ENCODE measurements at places on chromosomes 7 and 10. TPM values are rescaled to one million over a fixed set of nuclear protein-coding genes. Genes with fewer than 3 reads are reported as not detected.

The ADAM12 gene
- total RNA-seq: 16.7 TPM

The AFAP1L2 gene
- total RNA-seq: 2.3 TPM

The SH2B2 gene
- total RNA-seq: 4.3 TPM

The ASIC3 gene
- total RNA-seq: not detected

The WEE2 gene
- not detected for total RNA-seq

The WDFY4 gene
- total RNA-seq: not detected

The ZNF316 gene
- 4.8 TPM for total RNA-seq

The FKBP9 gene
- 150 TPM for total RNA-seq

The ATP6V0A4 gene
- total RNA-seq: not detected

The OR2A1 gene
- not detected for total RNA-seq

The PUS7 gene
- total RNA-seq: 10.7 TPM

The C10orf53 gene
- not detected for total RNA-seq

The ADCYAP1R1 gene
- not detected for total RNA-seq

The IGFBP3 gene
- total RNA-seq: 15.6 TPM

The ASB15 gene
- not detected for total RNA-seq

The PRRT4 gene
- not detected for total RNA-seq

The ADAMTS14 gene
- total RNA-seq: 0.18 TPM

The HTR5A gene
- not detected for total RNA-seq

The VAX1 gene
- not detected for total RNA-seq

The EPHB6 gene
- 25.4 TPM for total RNA-seq

The ZNF736 gene
- total RNA-seq: 3.2 TPM

The HOXA4 gene
- not detected for total RNA-seq

The MYL10 gene
- total RNA-seq: not detected

The SPAM1 gene
- total RNA-seq: not detected

The NPY gene
- not detected for total RNA-seq

The GSTO2 gene
- total RNA-seq: 7.1 TPM

The EPHB4 gene
- 53.0 TPM for total RNA-seq

The OIT3 gene
- not detected for total RNA-seq

The SHH gene
- not detected for total RNA-seq

The ANXA8L1 gene
- total RNA-seq: 2.7 TPM

The HEPACAM2 gene
- not detected for total RNA-seq

The BTBD16 gene
- not detected for total RNA-seq

The STAG3 gene
- total RNA-seq: 0.35 TPM

The CDHR3 gene
- 4.0 TPM for total RNA-seq

The CHRM2 gene
- total RNA-seq: 8.4 TPM

The CHN2 gene
- 2.6 TPM for total RNA-seq

The MRC1 gene
- total RNA-seq: not detected

The IL2RA gene
- total RNA-seq: not detected

The SVIL gene
- 0.58 TPM for total RNA-seq

The NPVF gene
- not detected for total RNA-seq

The TMEM139 gene
- total RNA-seq: not detected

The NME8 gene
- not detected for total RNA-seq

The INMT gene
- total RNA-seq: 6.6 TPM

All from myometrial cell (primary cell).